ENCODE measurements at places on chromosomes 2 and 18.

DNA sequence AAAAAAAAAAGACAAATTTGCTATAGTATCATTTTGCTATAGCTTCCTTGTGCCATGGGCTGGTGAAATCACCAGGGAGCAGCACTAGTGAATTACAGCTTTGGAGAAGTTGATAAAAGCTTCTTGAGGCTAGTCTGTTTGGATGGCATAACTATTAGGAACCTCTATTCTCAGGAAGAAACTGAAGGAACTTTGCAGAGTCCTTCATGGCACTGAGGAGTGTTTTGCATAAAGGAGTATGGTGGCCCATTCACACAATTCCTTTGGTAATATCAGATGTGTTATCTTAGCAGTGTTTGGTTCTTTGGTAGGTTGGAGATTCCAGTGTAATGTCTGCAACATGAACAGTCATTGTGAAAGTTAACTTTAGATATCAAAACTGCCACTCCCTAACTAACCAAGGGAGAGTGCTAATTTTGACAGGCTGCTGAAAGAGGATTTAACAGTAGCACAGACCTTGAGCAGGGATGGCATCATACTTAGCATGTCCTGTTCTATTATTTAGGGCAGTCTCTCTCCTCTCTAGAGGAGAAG is 76.6 kb upstream of the ZFP36L2 start:
- no peak for DNase-seq

DNA sequence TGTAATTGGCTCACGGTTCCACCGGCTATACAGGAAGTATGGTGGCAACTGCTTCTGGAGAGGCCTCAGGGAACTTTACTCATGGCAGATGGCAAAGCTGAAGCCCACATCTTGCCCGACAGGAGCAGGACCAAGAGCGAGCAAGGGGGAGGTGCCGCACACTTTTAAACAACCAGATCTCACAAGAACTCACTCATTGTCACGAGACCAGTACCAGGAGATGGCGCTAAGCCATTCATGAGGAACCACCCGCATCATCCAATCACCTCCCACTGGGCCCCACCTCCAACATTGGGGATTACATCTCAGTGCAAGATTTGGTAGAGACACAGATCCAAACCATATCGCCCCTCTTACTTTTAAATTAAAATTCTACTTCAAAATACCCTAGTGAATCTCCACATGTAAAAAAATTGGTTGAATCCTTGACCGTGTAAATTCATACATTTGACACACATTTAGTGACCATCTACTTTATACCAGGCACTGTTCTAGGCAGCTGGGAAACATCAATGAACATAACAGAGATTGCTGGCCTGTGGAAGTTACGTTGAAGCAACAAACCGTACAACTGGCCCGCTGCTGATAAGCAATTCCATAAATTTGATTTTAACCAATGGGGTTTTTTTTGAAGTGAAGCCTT is 87.6 kb downstream of the ALPK2 start:
- DNase-seq = no peak

GRCh38 chr2:34705551-34706247 is 1106.6 kb upstream of the FAM98A start:
- no peak for DNase-seq

DNA sequence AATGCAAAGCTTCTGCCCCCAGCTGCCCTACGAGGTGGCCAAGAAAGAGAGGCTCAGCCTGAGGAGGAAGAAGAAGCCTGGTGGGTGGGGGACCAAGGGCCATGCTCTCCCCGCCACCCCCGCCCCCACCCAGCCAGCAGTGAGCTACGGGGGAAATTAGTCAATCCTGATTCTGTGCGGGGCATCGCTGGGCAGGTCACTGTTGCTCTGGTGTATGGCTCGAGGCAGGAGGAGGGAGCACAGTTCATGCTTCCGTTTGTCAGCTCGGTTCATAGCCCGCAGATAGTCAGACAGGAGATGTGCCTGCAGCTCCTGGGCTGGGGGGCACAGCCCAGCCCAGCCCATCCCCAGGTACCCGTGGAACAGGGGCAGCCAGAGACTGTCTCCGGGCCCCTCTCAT is 17.1 kb downstream of the RAMP1 start:
- DNase-seq = no peak

DNA sequence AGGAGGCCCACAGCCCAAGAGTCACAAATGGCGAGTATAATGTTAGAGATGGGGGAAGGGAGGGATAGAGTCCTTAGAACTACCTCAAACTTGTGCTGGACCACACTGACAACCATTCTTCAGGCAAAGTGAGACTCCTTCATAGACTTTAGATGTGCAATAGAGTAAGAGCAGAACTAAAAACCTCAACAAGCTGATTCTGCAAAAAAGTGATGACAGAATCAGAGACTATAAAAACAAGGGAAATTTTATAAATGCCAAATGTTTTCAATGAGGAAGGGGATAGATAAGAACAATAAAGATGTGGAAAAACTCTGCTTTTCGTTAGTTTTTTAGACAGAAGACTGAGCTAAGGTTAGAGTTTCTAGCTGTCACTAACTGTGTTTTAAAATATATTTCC is 17.7 kb downstream of the SMC6 start:
- DNase-seq = no peak

DNA sequence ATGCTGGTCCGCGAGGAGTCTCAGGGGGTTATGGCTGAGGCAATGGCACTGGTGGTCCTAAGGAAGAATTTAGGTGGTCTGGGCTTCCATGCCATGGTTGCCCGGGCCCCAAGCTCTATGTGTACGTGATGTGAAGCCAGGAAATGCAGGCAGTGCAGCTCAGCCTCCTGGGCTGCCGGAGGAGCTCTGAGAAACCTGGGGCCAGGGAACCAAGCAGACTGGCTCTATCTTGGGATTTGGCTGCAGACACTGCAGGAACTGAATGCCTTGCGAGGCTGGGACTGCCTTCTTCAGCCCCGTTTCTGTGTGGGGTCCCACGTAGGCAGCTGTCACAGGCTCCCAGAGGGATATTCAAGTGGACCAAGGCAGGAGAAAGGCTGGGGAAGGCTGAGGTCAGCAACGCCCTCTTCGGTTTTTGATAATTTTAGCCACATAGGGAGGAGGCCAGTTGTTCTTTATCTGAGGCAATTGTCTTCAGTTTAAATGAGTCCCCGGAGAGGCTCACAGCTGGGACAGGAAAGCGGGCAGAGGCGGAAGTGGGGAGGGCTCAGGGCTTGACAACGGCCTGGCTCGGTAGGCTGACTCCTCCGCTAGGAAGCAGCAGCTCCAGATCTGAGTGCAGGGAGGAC is 77.7 kb downstream of the RHOB start:
- no peak for DNase-seq

DNA sequence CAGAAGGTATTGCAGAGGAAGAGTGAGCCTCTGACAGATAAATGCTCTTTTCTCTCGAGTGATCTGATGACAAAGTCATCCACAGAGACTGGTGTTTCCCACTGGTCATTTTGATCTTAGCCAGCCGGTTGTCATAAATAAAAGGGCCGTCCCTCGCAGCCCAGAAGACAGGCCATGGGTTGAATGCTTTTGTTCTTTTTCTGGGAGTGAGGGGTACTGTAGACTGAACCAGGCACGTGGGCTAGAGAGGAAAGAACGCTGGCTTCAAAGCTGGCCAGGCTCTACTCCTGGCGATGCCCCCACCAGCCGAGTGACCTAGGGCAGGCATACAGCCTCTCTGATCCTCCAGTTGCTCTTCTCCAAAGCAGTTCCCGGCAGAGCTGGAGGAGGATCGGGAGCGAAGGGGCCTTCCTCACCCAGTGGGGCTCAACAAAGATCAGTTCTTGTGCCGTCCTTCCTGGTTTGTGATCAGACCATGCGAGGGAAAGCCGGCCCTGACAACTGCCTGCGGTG is 193.5 kb downstream of the INHBB start:
- DNase-seq = no peak

DNA sequence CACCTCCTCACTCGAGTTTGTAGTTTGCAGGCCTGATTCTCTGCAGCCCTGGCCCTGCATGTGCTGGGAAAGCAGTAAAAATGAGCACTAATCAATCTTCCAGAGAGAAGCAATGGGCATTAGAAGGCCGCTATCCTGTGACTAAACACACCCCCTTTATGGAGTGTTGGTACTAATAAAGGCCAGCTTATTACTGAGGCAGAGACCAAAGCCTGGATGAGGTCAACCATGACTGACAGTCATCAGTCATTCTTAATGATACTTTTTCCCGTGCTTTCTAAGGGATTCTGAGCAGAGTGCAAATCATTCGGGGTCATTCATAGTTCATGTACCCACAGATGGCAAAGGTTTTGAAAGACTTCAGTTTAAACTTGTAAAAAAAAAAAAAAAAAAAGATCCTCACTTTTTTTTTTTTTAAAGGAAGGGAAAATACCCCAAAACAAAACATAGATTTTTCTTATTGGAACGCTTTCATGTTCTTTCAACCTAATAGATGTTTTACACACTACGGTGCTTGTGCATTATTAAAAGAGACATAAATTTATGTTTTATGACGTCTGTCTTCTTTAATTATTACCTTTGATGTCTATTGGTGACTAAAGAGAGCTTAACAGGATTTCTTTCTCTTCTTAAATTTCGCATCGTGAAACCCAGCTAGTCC is 13.2 kb downstream of the TSHZ1 start:
- no peak for DNase-seq
